ENCODE measurements at places on chromosomes 4 and X.

DNA sequence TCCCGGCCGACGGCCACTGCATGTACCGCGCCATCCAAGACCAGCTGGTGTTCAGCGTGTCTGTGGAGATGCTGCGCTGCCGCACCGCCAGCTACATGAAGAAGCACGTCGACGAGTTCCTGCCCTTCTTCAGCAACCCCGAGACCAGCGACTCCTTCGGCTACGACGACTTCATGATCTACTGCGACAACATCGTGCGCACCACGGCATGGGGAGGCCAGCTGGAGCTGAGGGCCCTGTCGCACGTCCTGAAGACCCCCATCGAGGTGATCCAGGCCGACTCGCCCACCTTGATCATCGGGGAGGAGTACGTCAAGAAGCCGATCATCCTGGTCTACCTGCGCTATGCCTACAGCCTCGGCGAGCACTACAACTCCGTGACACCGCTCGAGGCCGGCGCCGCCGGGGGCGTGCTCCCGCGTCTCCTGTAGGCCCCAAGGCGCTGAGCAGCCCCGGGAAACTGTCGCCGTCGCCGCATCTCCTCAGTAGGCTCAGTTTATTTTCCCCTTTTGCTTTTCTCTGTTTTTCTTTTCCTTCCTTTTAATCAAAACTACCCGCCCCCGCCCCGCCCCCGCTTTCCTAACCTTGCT lies 799 bp downstream of the OTUD6A start:
- DNase-seq = no peak

- DNase-seq = no peak
These were observed 1648.0 kb downstream of the STIM2 start for GRCh38 chr4:28508636-28509035.

GRCh38 chr4:173291899-173292298 lies 42.3 kb downstream of the HMGB2 start:
- no peak for DNase-seq

- no peak for DNase-seq
These were observed 33.8 kb downstream of the PNMA5 start for GRCh38 chrX:152960115-152960514.

- DNase-seq = no peak
These were observed 14.6 kb downstream of the PHF8 start for GRCh38 chrX:54029529-54030143.

- no peak for DNase-seq
These were observed 40.3 kb upstream of the ACSL4 start for GRCh38 chrX:109773374-109773773.

DNA sequence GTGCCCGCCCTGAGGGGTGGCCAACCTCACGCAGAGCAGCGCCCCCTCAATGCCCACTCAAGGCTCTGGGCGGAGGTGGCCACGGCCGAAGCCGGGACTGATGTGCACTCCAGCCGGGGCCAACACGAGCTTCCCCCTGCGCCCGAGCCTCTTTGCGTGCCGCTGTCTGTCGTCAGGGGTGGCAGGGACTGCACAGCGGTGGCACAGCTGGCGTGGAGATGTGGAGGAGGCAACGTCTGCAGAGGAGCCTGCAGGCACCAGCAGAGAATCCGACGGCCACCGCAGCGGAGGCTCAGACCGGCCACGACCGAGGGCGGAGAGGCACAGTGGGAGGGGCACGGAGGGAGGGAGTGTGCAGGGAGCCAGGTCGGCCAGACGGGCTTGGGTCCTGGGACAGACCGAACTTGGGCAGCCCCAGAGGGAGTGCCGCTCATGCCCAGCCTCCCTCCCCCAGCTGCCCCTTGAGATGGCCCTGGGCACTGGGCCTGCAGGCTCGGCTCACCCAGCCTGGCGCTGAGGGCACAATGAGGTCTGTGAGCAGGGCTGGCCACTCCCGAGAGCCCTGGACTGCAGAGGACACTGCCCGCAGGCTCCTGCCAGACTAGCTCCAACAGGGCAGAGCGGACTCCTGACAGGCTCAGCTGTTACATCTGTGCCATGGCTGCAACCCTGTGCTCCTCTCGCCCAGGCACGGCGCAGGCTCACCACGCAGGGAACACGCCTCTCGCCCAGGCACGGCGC lies 46.5 kb upstream of the CPLX1 start:
- peak; percentile 16 for DNase-seq

DNA sequence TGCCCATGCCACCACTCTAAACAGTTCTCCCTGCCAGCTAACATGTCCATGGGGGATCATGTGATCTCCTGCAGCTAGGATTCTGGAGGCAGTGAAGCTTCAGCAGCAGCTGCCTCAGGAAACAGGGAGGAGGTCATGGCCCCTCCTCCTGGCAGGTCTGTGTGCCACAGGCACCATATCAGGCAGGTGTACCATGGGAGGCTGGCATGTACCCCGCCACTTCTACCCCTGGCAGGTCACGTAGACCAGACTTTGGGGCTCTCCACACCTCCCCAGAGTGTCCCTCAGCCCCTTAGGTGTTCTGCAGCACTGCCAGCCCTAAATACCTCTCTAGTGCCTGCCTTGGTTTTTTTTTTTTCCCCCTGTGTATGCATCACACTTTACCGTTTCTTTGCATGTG lies 110.5 kb upstream of the FAM47C start:
- DNase-seq = no peak

Data from globus pallidus (tissue), 1 donor.